ENCODE measurements at places on chromosomes 7 and 10. TPM values are rescaled to one million over a fixed set of nuclear protein-coding genes. Genes with fewer than 3 reads are reported as not detected.

EFCAB10 gene
- 2.7 TPM for total RNA-seq

UNC5B gene
- 1.8 TPM for total RNA-seq

DPYSL4 gene
- 16.7 TPM for total RNA-seq

ZNF488 gene
- 9.7 TPM for total RNA-seq

C10orf53 gene
- not detected for total RNA-seq

ATRNL1 gene
- 0.14 TPM for total RNA-seq

AS3MT gene
- total RNA-seq: 4.2 TPM

ANTXRL gene
- total RNA-seq: 0.27 TPM

IDI2 gene
- total RNA-seq: not detected

WEE2 gene
- not detected for total RNA-seq

ZNF804B gene
- total RNA-seq: not detected

ACTR3C gene
- total RNA-seq: 0.36 TPM

FAM241B gene
- total RNA-seq: 17.2 TPM

SDK1 gene
- 0.72 TPM for total RNA-seq

VPS37D gene
- total RNA-seq: 6.6 TPM

LRRD1 gene
- total RNA-seq: not detected

HYAL4 gene
- total RNA-seq: not detected

ANKRD7 gene
- 0.41 TPM for total RNA-seq

NOS3 gene
- total RNA-seq: 0.63 TPM

THAP5 gene
- total RNA-seq: 16.5 TPM

SHOC2 gene
- total RNA-seq: 20.5 TPM

TMEM140 gene
- total RNA-seq: 1.1 TPM

BICC1 gene
- 17.7 TPM for total RNA-seq

MAP3K8 gene
- 13.0 TPM for total RNA-seq

ACSL5 gene
- total RNA-seq: 0.30 TPM

SVOPL gene
- not detected for total RNA-seq

MLLT10 gene
- 30.8 TPM for total RNA-seq

NPY gene
- not detected for total RNA-seq

RNF148 gene
- total RNA-seq: not detected

MYL10 gene
- total RNA-seq: not detected

MLXIPL gene
- total RNA-seq: 1.4 TPM

SEC31B gene
- 1.3 TPM for total RNA-seq

NODAL gene
- not detected for total RNA-seq

MUC3A gene
- total RNA-seq: 18.5 TPM

KCNMA1 gene
- total RNA-seq: 69.4 TPM

HACD1 gene
- total RNA-seq: 62.0 TPM

SLIT1 gene
- total RNA-seq: 0.08 TPM

BAMBI gene
- total RNA-seq: 15.6 TPM

EPDR1 gene
- total RNA-seq: 66.1 TPM

CRHR2 gene
- not detected for total RNA-seq

NPSR1 gene
- total RNA-seq: not detected

WDR86 gene
- total RNA-seq: 0.15 TPM

FRA10AC1 gene
- 5.6 TPM for total RNA-seq

ZWINT gene
- total RNA-seq: 82.0 TPM

NT5C3A gene
- total RNA-seq: 35.4 TPM

HMX2 gene
- total RNA-seq: not detected

MDFIC gene
- total RNA-seq: 18.7 TPM

SYCE1 gene
- not detected for total RNA-seq

KEL gene
- total RNA-seq: not detected

CDHR3 gene
- total RNA-seq: 4.7 TPM

MPP7 gene
- total RNA-seq: 0.10 TPM

Measured in A549 treated with GW870086 at 1 μM for 4 hours (cell line).